ENCODE measurements at places on chromosomes 7 and 10.

DNA sequence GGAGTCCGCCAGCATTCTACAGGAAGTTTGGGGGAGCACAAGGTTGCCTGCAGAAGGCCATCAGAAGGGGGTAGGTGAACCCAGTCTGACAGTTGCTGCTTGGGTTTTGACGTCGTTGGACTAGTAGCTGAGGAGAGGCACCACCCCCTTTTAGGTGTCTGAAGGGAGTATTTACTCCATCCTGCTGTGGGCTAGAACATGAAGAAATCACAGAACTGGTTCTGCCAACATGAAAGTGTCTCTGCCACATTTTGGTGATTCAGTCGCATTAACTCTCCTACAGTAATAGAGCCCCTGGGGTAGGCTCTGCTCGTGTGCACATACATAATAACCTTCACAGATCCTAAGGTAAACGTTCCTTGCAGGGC, 834 bp upstream of the TRIL start:
- no peak for DNase-seq

GRCh38 chr7:140182917-140183316, 6.1 kb upstream of the KDM7A start:
- DNase-seq = no peak

GRCh38 chr7:11630355-11630754, 201.6 kb downstream of the THSD7A start:
- DNase-seq = no peak

DNA sequence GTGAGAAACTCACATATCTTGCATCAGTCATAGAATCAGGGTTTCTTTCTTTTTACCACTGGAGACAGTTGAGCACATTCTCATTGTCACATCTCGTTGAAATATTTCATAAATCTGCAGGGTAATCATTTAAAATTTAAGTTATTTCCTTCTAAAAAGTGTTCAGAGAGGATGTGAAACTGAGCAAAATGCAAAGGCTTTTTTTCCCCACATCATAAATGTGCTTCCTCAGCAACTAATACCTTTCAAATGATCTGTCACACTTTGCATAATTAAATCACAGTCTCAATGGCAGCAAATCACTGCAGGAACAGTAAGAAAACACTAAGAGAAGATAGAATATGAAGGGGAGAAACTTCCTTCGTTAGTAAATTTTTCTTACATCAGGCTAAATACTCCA, 187.5 kb downstream of the EVX1 start:
- DNase-seq = no peak

DNA sequence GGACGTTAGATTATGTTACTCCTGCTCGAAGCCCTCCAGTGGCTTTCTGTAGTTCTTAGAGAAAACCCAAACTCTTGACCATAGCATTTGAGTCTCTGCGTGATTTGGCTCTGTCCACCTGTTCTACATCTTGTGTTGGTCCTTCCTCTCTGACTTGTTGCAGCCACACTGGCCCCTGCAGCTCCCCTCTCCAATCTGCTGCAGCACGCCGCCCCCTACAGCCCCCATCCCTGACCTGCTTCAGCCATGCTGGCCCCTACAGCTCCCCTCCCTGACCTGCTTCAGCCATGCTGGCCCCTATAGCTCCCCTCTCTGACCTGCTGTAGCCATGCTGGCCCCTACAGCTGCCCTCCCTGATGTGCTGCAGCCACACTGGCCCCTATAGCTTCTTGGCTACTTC, 29.2 kb downstream of the TRRAP start:
- no peak for DNase-seq

Measured in SW 1271 (cell line).